ENCODE measurements at places on chromosomes 5 and 9. TPM values are rescaled to one million over a fixed set of nuclear protein-coding genes. Genes with fewer than 3 reads are reported as not detected.

The TAF1L gene
- total RNA-seq, result 0.05 TPM

The SH3TC2 gene
- total RNA-seq, result not detected

The ZNF618 gene
- 0.48 TPM for total RNA-seq

The PIP5K1B gene
- 0.48 TPM for total RNA-seq

The TNFSF8 gene
- 141 TPM for total RNA-seq

GRCh38 chr5:75457691-75458090, 53.7 kb downstream of the CERT1 start:
- DNase-seq, result no peak

GRCh38 chr9:119255116-119255515, 114.1 kb downstream of the BRINP1 start:
- no peak for DNase-seq

- DNase-seq, result no peak
These were observed 32.6 kb upstream of the PRRC2B start for GRCh38 chr9:131361202-131361833.

DNA sequence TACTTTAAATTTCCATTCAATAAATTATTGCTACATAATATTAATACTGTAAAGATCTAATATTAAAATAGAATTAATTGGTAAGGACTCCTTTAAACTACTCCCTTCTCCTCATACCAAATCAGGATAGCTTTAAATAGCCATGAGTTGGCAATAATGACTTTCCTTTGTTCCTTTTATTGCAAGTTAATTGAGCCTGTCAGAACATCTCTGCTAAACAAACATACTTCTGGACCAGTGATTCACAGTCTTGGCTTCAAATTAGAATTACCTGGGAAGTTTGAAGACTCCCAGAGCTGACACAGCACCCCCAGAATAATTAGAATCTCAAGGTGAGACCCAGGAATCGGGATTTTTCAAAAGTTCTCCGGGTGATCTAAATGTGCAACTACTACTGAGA, 18.7 kb downstream of the C5orf58 start:
- DNase-seq, result no peak

DNA sequence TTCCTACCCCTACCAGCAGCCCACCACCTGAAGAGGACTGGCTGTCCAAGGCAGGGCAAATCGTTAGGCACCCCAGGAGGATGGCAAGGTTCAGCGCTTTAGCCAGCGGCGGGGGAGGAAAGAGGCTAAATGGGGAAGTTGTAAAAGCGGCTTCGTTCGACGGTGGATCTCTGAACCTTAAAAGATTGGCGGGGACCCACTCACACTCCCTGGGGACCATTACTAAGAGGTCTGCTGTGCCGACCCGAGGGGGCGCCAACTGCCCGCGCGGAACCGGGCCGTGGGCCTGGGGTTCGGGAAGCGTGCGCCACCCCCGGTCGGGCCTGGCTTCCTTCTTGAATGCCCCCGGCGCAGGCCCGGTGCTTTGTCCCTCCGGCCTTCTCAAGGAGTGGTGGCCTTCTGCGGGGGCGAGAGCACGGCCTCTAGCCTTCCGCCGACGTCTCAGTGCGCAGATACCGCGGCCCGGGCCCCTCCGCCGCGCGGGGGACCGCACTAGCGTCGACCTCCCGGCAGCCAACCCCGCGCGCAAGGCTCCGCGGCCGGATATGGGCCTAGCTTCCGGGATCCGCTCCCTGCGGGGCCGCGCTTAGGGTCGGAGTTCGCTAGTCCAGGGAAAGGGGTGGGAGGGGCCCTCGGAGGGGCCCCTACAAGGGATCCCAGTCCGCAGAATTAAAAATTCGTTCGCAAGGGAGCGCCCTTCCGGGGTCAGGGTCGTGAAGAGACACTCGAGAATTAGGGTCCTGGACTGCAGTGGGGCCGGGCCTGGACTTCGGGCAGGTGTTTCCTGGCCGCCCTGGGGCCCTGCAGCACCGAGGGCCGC, 10.5 kb downstream of the NR2F1-AS1 start:
- DNase-seq, result no peak

DNA sequence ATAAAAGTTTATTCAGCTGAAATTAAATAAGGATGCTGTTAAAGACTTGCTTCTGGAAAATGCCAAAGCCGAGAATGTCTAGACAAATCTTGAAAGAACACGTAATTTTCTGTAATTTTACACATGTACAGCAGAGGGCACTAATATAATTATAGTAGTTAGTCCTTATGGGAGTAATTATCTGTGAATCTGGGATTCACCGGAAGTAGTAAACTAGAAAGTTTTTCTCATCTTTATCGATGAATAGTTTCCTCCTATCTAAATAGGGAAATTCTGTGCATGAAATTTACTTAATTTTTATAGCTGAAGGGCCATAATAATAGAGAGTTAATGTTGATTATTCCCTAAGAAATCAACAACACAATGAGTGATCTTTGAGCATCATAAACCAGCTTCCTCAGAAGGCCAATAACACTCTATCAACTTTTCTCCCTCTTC, 18.4 kb upstream of the CNTLN start:
- no peak for DNase-seq

GRCh38 chr5:55817030-55817429, 34.1 kb upstream of the IL31RA start:
- DNase-seq, result no peak

DNA sequence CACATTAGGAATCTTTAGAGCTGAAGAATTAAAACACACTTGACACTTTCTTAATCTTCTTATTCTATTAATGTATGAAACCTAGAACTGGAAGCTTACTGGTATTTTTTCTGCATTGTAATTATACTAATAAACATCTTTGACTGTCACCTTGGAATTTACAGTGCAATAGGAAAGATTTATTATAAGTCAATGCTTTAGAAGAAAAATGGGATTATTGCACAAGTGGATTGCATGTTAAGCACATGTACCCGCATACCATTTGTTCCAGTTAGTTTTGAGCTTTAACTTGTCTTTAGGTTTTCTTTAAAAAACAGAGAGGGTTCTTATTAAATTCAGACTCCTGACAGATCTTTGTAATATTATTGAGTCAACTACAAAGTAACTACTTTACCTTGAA, 278.5 kb downstream of the CCDC171 start:
- DNase-seq, result no peak

DNA sequence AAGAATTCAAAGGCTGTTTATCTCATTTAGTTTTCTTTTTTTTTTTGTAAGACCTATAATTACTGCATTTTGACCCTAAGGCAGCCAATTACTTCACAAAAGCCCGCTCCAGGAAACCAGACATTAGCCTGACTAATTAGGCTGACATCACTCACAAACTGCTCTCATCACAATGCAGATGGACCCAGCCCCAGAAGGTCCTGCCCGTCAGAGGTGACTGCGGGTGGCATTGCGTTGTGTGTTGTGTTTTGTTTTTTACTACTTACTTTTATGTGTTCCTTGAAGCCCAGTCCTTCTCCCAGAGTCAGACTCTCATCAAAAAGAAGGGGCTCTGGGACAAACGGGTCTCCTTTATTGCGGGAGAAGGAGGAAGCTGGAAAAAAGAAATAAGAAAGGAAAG, 172.2 kb downstream of the HSD17B3 start:
- no peak for DNase-seq

- no peak for DNase-seq
These were observed 266.4 kb upstream of the DMRT1 start for GRCh38 chr9:575139-575538.

GRCh38 chr5:139223481-139223880, 25.3 kb upstream of the SIL1 start:
- no peak for DNase-seq

DNA sequence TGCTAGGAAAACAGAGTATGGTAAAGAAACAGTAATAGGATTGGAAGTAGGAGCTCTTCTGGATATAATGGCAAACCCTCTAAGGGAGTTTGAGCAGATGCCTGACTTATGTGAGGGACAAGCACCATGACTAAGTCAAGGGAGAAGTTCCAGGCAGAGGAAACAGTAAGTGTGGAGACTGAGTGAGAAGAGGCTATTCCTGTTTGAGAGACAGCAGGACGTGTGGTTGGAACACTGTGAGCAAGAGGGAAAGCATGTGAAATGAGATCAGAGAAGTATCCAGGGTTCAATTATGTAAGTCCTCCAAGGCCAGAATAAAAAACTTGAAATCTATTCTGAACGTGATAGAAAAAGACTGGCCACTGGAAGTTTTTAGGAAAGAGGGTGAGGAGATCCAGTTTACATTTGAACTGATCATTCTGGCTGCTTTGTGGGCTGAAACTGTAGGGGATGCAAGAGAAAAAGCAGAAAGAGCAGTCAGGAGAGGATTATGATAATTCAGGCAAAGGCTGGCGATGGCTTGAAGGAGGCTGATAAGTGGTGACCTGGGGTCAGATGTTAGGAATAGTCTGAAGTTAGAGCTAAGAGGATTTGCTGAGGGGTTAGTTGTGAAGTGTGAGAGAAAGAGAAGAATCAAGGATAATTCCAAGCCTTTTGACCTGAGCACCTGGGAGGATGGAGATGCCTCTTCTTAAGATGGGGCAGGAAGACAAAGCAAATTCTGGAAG, 19.2 kb downstream of the DMAC1 start:
- no peak for DNase-seq

DNA sequence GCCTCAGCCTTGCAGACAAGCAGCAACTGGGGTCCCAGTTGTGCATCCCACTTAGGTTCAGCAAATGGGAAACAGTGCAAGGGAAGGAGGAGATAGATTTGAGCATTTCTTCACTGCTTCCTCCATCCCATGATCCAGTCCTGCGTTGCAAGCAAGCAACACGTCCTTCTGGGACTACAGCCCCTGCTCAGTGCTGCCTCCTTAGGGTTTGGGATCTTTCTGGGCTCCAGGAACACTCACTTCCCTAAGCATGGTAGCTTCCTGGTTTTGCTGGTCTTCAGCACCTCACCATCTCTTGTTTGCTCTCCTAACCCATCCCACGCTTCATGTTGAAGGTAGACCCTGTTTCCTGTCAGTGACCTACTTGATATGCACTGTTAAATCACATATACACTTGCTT, 444.7 kb downstream of the MED10 start:
- no peak for DNase-seq

Data from activated T-cell treated with anti-CD3 and anti-CD28 coated beads, Interleukin-2, amount 50 U/mL, for 4 hours (primary cell).